ENCODE measurements at places on chromosomes 16 and 17.

GRCh38 chr17:63987221-63988126 is 10.7 kb upstream of the PRR29 start:
- DNase-seq = no peak

- DNase-seq = no peak
Observed at GRCh38 chr16:4172070-4172469, 55.8 kb upstream of the ADCY9 start.

DNA sequence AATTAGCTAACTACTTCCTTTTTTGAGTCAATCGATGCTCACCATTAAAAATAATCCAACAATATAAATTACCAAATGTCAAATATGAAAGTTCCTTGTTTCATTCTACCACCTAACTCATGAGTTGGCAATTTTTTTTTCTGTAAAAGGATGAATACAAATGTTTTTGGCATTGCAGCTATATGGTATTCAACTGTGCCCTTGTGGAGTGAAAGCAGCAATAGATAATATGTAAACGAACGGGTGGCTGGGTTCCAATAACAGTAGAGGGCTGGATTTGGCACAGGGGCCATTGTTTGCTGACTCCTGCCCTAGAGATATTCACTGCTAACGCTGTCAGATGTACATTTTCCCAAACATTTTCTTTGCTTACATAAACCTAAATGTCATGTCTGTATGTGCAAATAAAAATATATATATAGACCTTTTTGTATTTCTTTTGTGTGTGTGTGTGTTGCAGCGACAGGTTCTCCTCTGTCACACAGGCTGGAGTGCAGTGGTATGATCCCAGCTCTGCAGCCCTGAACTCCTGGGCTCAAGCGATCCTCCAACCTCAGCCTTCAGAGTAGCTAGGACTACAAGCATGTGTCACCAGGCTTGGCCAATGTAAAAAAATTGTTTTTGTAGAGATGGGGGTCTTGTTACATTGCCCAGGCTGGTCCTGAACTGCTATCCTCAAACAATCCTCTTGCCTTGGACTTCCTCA is 73.9 kb downstream of the RPGRIP1L start:
- DNase-seq = no peak

- no peak for DNase-seq
Observed at GRCh38 chr17:67452681-67453554, 75.8 kb downstream of the PITPNC1 start.

GRCh38 chr16:85759631-85760419 is 8.9 kb upstream of the C16orf74 start:
- DNase-seq = no peak

- no peak for DNase-seq
Observed at GRCh38 chr16:70526403-70526802, 2.8 kb downstream of the SF3B3 start.

- no peak for DNase-seq
Observed at GRCh38 chr17:50079334-50080095, 15.6 kb upstream of the PDK2 start.

DNA sequence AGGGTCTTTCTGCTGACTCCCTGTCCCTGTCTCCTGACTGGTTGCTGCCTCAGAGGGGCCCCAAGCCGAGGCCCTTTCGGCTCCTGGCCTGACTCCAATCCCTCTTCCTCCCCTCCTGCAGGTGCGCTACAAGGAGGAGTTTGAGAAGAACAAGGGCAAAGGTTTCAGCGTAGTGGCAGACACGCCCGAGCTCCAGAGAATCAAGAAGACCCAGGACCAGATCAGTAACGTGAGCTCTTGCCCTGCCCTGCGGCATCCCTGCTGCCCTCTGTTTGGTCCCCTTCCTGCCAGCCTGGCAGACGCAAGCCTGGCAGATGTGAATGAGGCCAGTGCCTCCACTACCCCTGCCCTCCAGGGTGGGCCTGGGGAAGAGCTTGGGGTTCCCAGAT is 27.1 kb upstream of the LASP1NB start:
- DNase-seq = no peak

DNA sequence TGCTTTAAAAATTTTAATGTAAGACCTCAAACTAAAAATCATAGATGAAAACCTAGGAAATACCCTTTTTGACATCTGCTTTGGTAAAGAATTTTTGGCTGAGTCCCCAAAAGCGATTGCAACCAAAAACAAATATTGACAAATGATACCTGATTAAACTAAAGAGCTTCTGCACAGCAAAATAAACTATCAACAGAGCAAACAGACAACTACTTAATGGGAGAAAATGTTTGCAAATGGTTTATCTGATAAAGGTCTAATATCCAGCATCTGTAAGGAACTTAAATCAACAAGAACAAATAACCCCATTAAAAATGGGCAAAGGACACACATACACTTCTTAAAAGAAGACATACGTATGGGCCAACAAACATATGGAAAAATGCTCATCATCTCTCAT is 242.5 kb downstream of the BCAS3 start:
- no peak for DNase-seq

DNA sequence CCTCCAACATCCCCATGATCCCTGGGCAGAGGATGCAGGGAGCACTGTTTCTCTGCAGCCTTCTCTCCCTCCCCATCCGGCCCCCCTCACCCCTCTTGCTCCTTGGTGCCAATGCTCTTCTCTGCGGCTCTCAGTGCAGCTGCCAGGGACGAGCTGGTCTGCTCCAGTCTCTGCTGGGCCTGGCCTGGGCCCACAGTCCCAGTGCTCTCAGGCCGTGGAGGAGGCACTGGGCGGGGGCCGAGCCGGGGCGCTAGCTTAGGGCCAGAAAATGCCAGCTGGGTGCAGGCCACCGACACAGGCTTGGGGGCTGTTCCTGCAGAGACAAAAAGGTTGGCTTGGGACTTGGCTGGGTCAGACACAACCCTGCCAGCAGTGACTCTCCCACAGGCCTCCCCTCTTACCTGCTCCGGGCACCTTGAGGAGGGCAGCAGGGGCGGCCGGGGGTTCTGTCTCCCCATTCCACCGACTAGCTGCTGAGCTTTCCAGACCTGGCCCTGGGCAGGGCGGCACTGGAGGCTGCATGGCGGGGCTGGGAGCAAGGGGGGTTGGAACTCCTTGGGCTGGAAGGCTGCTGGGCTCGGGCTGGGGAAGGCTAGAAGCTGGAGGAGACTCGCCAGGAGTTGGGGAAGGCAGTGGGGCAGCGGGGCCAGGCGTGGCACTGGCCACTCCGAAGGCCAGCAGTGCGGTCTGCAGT is 13.8 kb downstream of the CASKIN2 start:
- no peak for DNase-seq

- no peak for DNase-seq
Observed at GRCh38 chr16:81709016-81709900, 69.8 kb upstream of the PLCG2 start.

DNA sequence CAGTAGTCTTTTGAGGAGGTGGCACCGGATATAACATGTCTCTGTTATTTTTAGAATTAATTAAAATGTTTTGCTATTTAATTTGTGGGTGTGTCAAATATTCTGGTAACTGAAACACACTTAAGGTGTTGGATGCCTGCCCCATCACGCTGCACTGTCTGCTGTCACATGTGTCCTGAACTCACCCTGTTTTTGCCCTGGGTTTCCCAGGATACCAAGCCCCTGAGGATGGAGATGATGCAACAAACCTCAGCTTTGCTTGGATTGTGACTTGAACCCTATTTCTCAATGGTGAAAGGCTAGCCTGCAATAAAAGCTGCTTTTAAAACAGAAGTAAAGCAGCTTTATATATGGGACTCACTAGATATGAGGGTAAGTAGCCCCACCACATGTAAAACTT is 11.5 kb upstream of the DUSP14 start:
- no peak for DNase-seq

- no peak for DNase-seq
Observed at GRCh38 chr16:67393788-67394154, 473 bp upstream of the TPPP3 start.

GRCh38 chr16:57144027-57144426 is 41.8 kb downstream of the PSME3IP1 start:
- DNase-seq = no peak

DNA sequence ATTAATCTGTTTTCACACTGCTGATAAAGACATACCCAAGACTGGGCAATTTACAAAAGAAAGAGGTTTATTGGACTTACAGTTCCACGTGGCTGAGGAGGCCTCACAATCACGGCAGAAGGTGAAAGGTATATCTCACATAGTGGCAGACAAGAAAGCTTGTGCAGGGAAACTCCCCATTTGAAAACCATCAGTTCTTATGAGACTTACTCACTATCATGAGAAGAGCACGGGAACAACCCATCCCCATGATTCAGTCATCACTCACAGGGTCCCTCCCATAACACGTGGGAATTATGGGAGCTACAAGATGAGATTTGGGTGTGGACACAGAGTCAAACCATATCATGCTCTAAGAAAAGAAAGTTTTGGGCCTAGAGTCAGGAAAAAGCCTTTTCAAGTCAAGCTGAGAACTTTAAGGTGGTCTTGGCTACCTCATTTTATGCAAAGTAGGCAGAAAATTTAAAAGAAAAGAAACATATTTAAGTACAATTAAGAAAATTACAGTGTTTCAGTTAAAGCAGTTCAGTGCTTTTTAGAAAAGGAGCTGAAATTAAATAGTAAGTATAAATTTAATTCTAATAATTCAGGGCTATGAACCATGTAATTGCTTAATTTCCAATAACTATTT is 24.9 kb upstream of the CRYM start:
- DNase-seq = no peak

DNA sequence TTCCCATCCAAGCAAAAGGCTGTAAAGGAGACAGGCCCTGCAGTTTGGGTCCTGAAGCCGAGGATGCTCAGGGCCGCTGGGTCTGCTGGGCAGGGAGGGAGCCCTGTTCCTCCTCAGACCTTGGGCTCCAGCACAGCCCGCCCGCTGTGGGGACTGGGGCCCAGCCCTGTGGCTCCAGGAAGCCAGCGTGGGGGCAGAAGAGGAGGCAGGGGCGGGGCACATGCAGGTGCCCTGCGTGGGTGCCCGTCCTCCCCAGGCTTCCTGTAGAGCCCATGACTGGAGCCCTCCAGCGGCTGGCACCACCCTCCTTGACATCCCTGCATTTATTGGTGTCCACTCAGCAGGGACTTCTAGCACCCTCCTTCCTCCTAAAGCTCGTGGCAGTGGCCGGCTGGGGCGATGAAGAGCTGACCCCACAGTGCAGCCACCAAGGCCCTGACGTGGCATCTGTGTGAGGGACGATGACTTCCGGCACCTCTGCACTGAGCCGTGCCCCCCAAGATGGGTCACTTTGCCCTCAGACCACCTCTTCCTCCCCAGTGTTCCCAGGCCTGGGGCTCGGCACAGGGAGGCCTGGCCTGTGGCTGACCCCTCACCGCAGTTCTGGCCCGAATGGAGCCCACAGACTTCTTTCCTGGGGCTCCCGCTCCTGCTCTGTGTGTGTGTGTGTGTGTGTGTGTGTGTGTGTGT is 9.9 kb downstream of the PRSS27 start:
- no peak for DNase-seq

- no peak for DNase-seq
Observed at GRCh38 chr16:71460236-71460635, 1.8 kb downstream of the ZNF23 start.

- DNase-seq = no peak
Observed at GRCh38 chr16:62870554-62870953, 834.3 kb upstream of the CDH8 start.

DNA sequence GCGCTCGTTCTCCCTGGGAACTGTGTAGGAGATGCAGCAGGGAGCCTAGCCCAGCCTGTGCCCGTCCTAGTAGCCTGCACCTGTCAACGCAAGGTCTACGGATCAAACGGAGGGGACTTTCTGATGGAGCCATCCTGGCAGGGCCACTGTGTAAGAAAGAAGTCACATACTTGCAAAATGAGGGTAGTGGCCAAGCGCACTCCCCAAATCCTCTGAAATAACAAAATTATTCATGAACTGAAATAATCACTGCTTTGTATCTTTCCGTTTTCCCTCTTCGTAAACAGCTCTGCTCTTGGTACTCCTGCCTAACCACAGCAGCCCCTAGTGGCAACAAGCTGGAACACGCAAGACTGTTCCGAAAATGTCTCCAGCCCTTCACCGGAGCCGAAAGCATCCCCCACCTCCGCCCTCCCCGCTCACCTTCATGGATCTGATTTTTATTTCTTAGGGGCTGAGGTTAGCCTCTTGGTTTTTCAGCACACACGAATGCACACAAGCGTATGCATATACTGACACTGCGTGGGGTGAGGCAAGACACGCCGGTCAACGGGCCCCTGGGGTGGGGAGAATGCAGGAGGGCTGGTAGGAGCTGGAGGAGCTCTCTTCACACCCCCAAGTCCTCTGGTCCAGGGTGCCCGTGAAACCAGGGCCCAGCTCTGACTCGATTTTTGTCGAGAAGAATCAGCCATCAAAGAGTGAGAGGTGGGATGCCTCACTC is 100.8 kb downstream of the ABCC12 start:
- DNase-seq = no peak

DNA sequence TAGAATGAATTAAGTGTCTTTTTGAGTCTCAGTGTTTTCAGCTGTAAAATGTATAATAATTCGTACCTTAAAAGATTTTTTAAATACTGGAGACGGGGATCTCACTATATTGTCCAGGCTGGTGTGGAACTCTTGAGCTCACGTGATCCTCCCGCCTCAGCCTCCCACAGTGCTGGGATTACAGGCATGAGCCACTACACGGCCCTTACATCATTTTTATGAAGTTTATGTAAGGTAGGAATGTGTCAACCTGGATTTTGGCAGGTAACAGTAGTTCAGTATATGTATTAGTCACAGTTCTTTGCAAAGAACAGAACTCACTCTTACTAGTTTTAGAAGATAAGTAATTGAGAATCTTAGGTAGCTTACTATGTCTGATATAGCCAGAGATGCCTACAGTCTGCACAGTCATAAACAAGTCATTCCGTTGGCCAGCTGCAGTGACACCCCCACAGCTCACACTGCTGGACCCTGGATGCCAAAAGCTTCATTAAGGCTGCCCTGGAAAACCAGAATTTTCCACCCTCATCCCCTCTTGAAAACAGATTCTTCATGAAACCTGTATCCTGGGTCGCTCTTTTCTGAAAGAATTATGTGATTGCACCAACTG is 583 bp upstream of the COX6A2 start:
- no peak for DNase-seq

DNA sequence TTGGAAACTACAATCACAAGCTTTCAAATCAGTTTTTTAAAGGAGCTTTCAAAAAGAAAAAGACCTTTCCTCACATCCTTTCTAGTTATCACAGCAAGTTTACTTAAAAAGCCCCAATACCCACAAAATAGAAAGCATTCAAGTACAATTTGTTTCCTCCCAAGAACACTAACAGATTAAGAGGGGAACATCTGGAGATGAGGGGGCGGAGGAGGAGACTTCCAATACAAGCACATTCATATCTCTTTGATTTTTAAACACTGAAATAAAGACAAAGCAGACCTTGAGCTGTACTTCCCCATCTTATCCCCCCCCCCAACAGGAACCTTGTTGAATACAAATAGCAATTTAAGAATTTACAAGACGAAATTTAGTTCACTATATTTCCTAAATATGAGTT is 2.0 kb downstream of the YWHAE start:
- DNase-seq = no peak

GRCh38 chr17:19339341-19339815 is 23.1 kb downstream of the B9D1 start:
- no peak for DNase-seq

Measured in SIG-M5 (cell line).